Effector CD8-positive, alpha-beta T cell (primary cell): ENCODE measurements at places on chromosomes 1 and 21.

GRCh38 chr1:14949836-14950713 is 203.5 kb upstream of the TMEM51 start:
- no peak for DNase-seq

DNA sequence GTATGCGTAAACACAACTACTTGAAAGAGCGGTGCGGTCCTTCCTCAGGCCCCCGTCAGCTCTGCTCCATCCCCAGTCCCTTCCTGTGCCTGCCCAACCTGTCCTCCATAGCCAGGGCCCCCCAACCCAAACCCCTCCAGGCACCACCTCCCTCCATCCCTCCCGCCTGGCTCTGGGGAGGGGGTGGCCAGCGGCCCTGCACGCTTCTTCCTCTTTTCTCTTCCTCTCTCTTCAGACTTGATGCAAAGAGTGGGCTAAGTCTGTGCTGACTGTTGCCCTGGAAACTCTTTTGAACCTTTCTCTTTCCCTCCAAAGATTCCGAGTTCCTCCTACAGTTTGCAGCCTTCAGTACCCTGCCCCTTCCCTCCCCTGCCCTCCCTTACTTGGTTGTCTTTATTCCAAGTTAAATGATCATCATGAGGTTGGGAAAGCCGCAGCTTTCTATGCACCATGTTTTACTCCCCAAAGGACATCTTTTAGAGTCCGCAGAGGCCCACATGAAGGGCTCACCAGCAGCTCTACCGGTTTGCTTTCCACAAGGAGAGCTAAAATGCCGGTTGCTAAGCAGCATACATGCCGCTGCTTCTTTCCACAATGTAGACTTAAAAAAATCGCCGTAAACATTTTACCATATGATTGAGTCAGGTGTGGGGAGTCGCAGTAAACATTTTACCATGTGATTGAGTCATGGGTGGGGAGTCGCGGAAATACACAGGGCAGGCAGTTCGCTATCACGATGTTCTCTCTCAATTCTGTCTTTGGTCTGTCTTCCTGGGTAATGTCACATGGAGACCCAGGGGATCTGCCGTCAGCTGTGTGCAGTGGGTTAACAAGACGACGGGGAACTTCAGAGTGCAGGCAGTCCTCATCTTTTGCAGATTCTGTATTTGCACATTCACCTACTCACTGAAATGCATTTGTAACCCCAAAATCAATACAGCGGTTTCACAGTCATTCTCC is 525.3 kb downstream of the KIF26B start:
- no peak for DNase-seq

DNA sequence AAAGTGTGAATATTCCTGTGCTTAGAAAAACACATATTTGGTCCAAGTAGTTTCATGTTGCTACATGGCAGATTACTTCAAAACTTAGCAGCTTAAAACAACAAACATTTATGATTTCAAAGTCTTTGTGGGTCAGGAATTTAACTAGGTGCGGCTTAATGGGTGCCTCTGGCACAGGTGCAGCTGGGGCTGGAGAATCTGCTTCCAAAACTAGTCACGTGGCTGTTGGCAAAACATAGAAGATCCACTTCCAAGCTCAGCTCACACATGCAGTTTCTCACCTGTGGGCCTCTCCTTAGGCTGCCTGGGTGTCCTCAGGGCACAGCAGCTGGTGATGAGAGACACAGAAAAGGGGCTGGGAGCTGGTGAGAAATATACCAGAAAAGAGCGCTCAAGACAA is 263.4 kb downstream of the TTLL7 start:
- no peak for DNase-seq

- no peak for DNase-seq
These were observed 3.8 kb downstream of the ZNF672 start for GRCh38 chr1:248841702-248842395.

- DNase-seq: no peak
These were observed 14.2 kb downstream of the MTOR start for GRCh38 chr1:11248169-11248568.

DNA sequence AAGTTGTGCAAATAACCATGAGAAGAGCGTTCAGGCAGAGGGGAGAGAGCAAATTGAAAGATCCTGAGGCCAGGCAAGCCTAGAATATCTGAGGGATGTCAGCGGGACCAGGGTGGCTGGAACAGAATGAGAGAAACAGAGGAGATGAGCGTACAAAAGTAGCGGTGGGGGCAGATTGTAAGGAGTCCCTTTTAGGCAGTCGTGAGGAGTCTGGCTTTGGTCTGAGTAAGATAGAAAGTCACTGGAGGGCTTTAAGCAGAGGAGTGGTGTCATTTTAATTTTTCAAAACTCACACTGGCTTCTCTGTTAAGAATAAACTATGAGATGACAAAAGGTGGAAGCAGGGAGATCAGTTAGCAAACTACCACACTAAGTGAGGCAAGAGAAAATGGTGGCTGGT is 24.2 kb downstream of the ATP5PF start:
- DNase-seq: no peak

DNA sequence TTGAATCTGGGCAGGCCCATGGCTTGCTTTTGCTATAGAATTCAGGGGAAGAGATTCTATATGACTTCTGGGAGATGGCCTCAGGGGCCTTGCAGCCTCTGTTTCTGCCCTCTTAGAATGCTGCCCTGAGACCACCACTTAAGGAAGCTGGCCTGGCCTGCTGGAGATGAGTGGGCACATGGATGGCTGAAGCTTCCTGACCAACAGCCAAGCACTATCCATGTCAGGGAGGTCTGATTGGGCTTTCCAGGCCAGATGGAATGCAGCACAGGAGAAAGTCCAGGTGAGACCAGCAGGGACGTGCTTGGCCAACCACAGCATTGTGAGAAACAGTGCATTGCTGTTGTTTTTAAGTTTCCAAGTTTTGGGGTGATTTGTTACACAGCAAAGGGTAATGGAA is 308.1 kb downstream of the PTPRU start:
- DNase-seq: no peak

DNA sequence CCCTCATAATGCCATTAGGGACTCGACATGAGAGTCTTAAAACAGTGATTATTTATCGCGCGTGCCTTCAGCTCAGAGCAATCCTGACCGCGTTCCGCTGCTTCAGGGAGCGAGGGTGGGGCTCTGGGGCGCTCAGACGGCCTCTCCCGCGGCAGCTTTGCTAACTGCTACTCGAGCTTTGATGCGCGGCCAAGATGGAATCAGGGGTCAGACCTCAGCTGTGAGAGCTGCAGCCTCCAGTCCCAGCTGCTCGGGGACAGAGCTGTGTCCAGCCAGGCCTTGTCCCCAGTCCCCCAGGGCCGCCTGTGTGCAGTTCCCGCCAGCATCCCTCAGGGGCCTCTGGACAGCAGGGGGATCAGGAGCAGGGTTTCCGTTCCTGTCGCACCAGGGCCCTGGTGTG is 104.6 kb upstream of the TTC34 start:
- DNase-seq: no peak

DNA sequence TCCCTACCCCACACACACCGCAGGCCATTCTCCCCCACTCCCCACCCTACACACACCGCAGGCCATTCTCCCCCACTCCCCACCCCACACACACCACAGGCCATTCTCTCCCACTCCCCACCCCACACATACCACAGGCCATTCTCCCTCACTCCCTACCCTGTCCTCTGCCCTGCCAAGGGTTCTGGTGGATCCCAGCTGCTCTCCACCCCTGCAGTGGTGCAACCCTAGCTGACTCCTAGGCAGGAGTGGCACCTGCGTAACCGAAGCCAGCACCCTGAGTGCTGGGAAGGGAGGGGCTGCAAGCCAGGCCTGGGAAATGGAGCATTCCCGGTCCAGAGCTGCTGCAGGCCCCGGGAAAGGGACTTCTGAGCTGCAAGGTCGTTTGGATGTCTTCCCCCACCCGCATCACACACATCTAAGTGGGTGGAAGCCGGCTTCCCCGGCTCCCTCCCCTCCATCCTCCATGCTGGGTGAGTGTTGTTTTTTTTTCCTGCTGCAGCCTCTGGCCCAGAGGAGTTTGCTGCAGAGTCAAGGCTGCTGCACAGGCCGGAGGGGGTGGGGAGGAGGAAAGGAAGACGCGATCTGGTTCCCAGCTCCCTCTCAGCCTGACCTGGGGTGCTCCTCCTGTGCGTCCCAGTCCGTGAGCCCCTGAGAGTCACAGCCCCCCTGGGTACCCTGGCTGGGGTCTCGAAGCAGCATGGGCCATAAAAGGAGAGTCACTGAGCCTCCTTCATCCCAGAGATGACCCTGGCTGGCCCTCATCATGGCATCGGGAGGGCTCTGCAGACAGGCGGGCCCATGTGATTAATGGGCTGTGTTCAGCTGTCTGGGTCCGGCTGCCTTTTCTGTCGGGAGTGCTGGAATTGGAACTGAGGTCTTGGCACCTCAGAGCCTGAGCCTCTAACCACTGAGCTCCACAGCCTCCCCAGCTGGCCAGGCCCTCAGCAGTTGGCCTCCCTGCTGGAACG is 16.1 kb downstream of the H6PD start:
- DNase-seq: no peak

DNA sequence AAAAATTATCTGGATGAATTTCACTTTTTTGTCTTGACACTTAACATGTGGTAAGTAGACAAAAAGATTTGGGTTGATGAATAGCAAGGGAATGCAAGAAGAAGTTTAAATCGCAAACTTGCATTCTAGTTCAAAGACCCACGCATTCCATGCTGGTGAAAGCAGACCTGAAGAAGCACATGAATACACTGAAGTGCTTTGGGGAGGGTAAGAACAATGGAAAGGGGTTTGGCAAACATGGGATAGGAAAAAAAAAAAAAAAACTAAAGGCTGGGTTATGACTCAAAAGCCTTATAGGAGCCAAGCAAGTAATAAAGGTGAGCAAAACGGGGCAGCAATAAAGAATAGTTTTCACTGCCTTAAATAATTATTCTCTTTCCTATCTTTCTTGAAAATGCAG is 450.2 kb downstream of the LMO4 start:
- DNase-seq: no peak

DNA sequence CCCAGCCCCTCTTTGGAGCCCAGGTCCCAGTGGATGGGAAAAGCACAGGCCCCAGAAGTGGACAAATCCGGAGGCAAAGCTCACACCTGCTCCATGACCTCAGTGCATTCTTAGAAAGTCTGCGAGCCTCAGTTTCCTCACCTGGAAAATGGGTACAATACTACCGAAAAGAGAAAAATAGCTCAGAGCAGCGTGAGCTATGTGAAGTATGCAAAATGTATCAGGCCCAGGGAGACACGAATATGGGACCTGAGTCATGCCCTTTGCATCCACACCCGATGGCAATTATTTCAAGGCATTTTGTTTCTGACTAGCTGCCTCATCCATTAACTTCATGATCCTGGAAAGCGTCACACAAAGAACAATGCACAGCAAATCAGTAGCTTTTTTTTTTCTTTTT is 9.2 kb downstream of the ALDH4A1 start:
- DNase-seq: no peak
